Thyroid gland (tissue), 4 donors: ENCODE measurements at places on chromosomes 1 and 21. TPM values are rescaled to one million over a fixed set of nuclear protein-coding genes. Genes with fewer than 3 reads are reported as not detected.

- no peak for DNase-seq
These were observed 12.5 kb upstream of the FNBP1L start for GRCh38 chr1:93435443-93435842.

- DNase-seq, result no peak
These were observed 150.3 kb downstream of the NCAM2 start for GRCh38 chr21:21148514-21148913.

DNA sequence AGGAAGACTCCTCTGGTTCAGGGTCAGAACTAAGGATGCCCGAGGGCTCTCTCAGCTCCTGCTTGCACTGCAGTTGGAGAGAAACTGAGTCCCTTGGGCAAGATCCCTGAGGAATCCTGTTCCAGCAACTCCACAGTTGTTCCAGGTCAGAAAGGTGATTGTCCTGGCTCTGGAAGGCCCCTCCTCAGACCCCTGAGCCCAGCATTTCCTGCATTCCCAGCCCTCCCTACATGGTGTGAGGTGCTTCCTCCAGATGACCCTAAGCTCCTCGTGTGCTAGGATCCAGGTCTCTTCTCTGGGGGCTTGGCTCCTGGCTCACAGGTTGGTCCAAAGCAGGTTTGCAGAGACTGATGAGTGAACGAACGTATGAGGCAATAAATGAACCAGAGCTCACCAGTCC, 11.5 kb downstream of the LDLRAD1 start:
- no peak for DNase-seq

The MCOLN2 gene
- 1.1 TPM for total RNA-seq

DNA sequence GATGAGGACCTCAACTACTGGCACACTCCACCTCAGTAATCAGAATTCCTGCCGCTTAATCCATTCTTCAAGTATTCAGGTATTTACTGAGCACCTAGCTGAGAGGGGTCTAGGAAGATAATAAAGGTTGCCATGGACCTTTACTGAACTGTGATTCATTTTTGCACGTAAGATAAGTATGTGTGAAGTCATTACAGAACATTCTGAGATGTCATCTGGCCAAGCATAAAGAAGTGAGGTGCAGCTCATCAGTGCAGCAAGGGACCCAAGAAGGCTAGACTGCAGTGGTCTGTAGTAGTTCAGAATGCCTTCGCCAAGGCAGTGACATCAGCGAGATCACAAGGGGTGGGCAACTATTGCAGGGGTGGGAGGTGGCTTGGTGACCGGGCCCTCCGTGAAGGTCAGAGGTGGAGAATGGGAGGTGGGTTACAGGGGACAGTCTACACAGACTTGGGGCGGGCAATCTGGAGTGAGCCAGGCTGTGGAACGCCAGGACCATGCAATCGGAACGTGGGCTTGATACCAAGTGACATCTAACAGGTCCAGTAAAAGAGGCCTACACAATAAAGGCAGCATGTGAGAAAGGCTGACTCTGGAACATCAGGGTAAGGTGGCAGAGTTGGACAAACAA, 107.4 kb downstream of the SLC45A1 start:
- no peak for DNase-seq

The ANKRD65 gene
- 2.3 TPM for total RNA-seq

The C1orf185 gene
- not detected for total RNA-seq

- no peak for DNase-seq
These were observed 574.0 kb downstream of the LRRIQ3 start for GRCh38 chr1:73623946-73624345.

DNA sequence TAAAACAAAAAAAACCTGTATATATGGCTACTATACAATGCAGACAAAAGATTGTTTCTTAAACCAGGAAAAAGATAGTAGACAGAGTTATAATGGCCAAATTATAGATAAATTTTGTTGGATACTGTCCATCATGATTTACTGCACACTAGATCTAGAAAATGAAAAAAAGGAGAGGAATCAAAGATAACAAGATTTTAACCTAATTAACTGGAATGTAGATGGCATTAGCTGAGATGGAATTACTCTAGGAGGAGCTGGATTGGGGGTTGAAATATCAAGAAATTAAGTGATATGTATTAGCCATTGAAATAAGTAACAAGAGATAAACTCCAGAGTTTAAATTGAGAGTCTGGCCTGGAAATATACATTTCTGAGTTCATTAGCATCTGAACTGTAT, 1489.1 kb downstream of the PLA2G4A start:
- DNase-seq, result no peak
